Peyer's patch (tissue), 4 donors: ENCODE measurements at places on chromosomes 11 and 22. TPM values are rescaled to one million over a fixed set of nuclear protein-coding genes. Genes with fewer than 3 reads are reported as not detected.

The C11orf97 gene
- not detected for total RNA-seq

The SYT13 gene
- 41.3 TPM for total RNA-seq

The C11orf52 gene
- 11.2 TPM for total RNA-seq

The HTR3A gene
- total RNA-seq, result 1.7 TPM

The SLCO2B1 gene
- total RNA-seq, result 293 TPM

The KCNJ5 gene
- 1.6 TPM for total RNA-seq

The SELENOM gene
- total RNA-seq, result 44.5 TPM

- DNase-seq, result no peak
These were observed 201.5 kb downstream of the TRIM29 start for GRCh38 chr11:119936426-119936825.

- no peak for DNase-seq
These were observed 189.5 kb downstream of the TBC1D22A start for GRCh38 chr22:46951973-46952372.

- DNase-seq, result no peak
These were observed 1.6 kb downstream of the TMEM132A start for GRCh38 chr11:60925868-60926267.

DNA sequence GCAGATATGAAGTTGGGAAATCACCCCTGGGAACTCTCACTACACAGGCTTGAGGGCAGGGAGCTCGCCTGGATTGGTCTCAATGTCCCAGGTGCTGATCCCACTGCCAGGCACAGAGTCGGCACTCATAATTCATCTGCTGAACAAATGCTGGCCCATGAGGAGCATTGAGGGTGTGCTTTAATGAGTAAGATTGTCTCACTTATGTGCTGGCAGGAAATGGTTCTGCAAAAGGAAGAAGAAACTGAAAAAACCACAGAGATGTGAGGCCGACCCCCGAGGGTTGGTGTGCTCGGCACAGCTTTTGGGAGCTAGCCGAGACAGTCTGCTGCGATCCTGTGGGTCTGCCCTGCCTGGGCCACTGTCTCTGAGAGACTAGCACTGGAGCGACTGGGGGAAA is 9.4 kb downstream of the PLAAT2 start:
- no peak for DNase-seq

DNA sequence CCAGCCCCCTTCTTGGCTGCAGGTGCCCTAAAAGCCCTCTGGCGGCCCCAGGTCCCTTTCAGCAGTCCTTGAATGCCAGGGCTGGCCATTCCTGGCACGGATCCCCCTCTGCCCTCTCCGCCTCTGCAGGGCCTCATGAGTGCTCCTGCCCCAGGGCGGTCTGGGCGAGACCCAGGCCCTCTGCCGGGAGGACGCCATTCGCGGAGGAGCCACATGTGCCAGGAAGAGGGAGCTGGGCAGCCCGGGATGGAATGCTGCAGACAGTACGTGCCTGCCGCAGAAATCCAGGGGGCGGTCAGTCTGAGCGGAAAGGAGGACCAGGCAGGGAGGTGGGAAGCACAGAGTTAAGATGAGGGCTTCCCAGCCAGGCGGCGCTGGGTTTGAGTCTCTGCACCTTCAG is 2.8 kb downstream of the CABP7 start:
- no peak for DNase-seq

- no peak for DNase-seq
These were observed 65.5 kb downstream of the BCR start for GRCh38 chr22:23245799-23246136.

DNA sequence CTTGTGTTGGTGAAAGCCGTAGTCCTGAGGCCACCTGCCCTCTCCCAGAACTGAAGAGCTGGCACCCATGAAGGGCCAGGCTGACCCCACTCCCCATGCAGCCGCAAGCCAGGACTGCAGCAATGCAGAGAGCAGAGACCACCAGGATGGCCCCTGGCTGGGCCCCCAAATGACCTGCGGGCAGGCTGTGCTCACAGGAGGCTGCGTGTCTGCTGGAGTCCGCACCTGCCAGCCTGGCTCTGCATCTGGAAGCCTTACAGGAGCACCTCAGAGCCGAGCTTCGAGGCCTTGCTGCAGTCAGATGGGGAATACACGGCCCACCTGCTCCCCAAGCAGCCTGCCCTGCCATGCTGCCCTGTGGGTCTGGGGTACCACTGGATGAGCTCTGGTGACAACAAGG is 1336.8 kb downstream of the TBC1D22A start:
- peak; percentile 45 for DNase-seq

GRCh38 chr11:92482492-92483060 is 258.0 kb downstream of the FAT3 start:
- DNase-seq, result no peak

GRCh38 chr11:114279792-114280546 is 16.2 kb upstream of the NNMT start:
- DNase-seq, result no peak

GRCh38 chr11:34157163-34157562 is 51.7 kb downstream of the NAT10 start:
- no peak for DNase-seq

- DNase-seq, result no peak
These were observed 13.0 kb downstream of the TRIM5 start for GRCh38 chr11:5671831-5672230.

GRCh38 chr22:49966774-49967705 is 6.5 kb downstream of the PIM3 start:
- peak; percentile 66 for DNase-seq

DNA sequence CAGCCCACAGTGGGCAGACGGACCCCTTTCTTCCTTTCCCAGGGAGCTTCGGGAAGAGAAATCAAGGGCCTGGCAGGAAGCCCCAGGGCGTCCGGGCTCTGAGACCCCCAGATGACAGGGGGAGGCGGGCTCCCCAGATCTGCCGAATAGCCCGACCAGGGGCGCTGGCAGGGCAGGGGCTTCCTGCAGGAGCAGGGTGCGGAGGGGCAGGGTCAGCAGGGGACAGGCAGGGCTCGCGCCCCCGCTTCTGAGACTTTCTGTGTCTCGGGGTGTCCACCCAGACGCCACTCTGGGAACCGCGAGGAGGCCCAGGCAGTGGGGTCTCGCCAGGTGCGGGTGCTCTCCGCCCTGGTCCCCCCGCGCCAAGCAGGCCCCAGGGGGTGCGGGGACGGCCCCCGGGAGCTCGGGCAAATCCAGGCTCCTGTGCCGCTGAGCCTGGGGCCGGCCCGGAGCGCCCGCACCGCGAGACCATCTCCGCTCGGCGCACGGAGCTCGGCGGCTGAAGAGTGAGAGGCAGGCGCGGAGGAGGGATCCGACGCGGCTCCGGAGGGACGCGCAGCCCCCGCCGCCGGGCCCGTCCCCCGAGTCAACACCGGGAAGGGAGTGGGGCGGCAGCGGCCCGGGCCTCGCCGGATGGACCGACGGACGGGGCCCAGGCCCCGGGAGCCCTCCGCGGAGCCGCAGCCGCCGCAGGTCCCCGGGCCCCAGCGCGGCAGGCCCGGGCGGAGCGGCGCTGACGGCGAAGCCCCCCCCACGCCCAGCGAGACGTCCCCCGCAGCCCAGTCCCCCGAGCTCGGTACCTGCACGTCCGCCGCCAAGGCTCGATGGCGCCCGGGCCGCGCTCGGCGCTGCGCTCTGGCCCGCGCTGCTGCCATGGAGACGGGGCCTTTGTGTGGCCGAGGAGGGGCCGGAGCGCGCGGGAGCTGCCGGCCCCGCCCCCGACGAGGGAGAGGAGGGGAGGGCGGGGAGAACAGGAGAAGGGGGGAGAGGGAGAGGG is at the start of gene PLXNB2:
Gene PLXNB2 (minus strand): TSS at position 894 of the 997 bp plus-strand sequence. CDS start 17,062 bp downstream, outside the sequence.
- peak; percentile 87 for DNase-seq

GRCh38 chr11:126352934-126353801 is 2.3 kb upstream of the ST3GAL4 start:
- DNase-seq, result no peak

GRCh38 chr11:44788536-44789261 is 61.9 kb downstream of the TSPAN18 start:
- DNase-seq, result no peak

DNA sequence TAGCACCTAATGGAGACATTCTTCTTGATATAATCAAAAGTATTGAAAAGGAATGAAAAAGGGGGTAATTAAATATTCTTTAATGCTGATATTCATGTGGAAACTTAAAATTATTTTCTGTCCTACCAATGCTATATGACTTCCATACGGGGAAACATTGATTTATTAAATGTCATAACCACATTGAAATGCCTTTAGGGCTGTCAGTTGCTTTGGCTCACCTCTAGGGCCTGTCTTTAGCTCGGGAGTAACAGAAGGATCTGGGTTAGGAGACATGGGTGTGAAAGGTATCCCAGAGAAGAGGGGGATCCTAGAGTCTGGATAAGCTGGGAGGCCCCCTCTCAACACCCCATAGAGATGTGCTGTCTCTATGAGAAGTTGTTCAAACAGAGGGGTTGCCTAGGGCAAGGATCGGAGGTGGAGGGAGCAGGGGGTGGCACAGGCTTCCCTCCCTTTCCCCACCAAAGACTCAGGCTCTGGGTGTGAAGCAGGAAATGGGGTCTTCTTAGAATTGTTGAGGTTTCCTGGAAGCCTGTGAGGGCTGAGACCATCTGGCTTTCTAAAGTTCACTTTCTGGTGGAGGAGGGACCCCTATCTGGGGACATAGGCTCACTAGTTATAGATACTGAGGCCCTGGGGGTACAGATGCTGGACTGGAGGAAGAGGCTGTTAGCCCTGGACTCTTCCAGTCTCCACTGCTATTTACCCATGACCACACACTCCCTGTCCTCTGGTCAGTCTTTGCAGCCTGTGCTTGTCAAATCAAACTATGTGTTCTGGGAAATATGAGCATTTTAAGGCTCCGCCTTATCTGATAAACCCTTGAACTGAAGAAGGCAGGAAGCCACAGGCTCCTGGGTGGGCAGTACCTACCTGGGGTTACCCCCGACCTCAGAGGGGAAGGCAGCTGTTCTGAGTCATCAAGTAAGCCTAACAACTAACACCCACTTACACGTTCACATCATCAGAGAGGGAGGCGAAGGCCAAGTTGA is 55.8 kb upstream of the RRAS2 start:
- DNase-seq, result no peak

DNA sequence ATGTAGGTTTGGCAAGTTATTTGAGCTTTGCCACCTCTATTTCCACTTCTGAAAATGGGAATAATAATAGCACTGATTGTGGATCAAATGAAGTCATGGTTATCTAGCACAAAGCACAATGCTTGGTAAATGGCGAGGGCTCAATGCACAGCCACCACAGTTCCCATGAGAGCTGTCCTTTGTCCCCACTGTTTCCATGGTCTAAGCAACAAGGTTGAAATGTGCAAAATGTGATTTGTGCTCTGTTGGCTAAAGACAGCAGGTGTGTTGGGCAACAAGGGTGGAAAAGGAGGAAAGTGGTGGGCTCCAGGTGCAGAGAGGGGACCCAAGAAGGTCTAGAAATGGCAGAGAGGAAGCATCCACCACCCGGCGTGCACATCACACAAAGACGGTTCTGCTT is 200.5 kb downstream of the TRIM29 start:
- no peak for DNase-seq

- DNase-seq, result no peak
These were observed 51.8 kb downstream of the TRAF6 start for GRCh38 chr11:36458129-36458915.

- no peak for DNase-seq
These were observed 55.7 kb upstream of the TOP3B start for GRCh38 chr22:22038178-22038880.

- DNase-seq, result no peak
These were observed 579 bp upstream of the CABP7 start for GRCh38 chr22:29718949-29719898.

DNA sequence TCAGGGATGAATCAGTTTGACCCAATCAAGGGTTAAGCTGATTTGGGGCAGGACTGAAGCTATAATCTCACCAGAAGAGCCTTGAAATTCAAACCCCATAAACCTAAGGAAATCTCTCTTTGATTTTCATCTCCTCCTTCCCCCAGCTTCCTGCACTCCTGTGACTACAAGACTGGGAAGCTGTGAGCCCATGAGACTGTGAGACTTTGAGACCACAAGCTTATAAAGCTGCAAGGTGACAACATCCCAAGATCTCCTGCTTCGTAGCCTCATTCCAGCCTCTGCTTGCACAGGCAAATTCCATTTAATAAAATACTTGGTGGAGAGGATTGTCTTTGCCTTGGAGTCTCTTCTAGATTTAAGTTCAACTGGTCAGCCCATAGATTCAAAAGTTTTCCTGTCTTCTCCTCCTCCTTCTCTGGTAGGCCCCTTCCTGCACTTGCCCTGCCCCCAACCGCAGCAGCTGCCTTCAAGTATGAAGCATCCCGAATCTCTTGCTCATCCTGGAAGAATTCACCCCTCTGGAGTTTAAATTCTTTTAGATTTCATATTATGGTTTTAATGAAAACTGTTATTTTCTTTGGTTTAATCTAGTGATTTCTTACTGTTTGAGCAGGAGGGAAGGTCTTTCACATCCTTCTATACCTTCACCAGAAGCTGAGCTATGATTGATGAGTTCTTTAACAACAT is 42.1 kb downstream of the PAMR1 start:
- no peak for DNase-seq

- no peak for DNase-seq
These were observed 59.7 kb downstream of the MICAL3 start for GRCh38 chr22:17964643-17965042.

DNA sequence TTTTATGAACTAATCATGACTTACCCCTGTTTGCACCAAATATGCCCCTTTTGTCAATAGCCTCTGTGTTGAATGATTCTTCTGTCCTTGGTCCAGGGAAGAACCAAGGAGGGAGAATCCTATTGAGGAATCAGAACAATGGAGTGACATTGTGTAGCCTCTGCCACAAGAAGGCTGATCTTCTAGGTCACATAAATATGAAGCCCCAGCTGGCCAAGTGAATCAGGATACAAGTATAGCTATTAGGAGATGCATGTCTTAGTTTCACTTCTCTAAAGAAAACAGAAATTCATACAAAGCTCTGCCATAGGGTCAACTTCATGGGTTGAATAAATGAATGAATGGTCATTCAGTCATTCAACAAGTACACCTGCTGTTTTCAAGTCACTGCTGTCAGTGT is 118.2 kb upstream of the BLID start:
- DNase-seq, result no peak

DNA sequence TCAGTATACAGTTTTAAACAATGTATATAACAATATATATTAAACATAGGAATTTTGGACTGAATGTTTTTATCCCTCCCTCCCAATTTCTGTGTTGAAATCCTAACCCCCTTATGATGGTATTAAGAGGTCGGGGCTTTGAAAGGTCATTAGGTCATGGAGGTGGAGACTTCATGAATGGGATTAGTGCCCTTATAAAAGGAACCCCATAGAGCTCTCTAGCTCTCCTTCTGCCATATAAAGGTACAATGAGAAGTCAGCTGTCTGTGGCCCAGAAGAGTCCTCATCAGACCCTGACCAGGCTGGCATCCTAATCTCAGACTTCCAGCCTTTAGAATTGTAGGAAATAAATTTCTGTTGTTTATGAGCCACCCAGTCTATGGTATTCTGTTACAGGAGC is 6.5 kb downstream of the NNMT start:
- no peak for DNase-seq

DNA sequence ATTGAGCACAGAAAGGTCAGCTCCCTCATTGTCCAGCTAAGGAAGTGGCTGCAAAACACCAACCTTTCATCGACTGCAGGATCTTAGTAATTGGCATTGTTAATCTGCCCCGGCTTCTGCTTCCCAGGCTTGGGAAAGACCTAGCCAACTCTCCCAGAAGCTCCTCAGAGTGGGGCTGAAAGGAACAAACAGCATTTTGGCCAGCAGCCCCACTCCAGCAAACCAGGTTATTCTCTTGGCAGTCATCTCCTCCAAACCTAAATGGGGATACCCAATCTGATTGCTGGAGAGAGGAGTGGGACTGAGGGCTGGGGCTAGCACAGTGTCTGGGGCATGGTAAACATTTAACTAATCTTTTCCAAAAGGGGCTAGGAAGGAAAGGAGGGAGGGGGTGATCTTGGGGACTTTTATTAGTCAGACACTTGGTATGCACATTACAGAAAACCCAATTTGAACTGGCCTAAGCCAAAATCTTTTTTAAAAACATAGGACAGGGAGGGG is 294.4 kb downstream of the MN1 start:
- no peak for DNase-seq

GRCh38 chr11:70046089-70046488 is 32.0 kb upstream of the ANO1 start:
- DNase-seq, result no peak
